ENCODE measurements at places on chromosomes 13 and 19.
A peak's percentile ranks its signal among the peaks of the same experiment; 100 is the strongest.

DNA sequence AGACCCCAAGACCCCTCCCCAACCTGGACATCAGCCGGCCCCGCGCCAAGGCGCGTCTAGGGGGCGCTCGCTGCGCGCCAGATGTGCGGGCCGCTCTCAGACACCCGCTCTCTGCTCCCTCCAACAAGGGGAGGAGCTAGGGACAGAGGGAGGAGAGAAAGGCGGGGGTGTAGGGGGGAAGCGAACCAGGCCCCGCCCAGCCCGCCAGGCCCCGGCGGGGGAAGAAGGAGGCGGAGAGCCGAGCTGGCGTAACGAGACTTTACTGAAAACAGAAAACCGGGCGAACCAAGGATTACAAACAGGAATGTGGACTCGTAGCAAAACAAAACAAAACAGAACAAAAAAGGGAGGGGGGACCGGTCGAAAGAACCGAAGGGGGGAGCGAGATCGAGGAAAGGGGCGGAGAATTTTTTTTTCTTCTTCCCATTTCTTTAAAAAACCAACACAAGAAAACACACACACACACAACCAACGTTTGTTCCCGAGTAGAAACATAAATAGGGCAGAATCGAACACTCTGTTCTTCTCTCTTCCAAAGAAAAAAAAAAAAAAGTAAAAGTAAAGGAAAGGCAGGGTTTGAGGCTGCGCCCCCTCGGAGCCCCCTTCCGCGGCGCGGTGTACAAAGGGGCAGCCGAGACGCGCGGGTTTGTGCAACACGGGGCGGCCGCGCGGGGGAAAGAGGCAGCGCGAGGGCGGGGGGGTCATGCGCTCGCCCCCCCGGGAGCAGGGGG, 1.7 kb downstream of the JUND start:
- H3K36me3 ChIP-seq = peaks cover 9% of the 10 kb centered on the region
- DNase-seq = peak; percentile 97
- peaks cover 61% of the 10 kb centered on the region for H3K4me1 ChIP-seq
- H3K4me3 ChIP-seq = peak overlapping the region; percentile 96
- H3K27me3 ChIP-seq = no peaks in the 10 kb centered on the region
- peak overlapping the region; percentile 100 for H3K27ac ChIP-seq

GRCh38 chr13:99421758-99422585, 79.3 kb upstream of the TM9SF2 start:
- no peaks in the 10 kb centered on the region for H3K36me3 ChIP-seq
- no peaks in the 10 kb centered on the region for H3K27me3 ChIP-seq

- no peak overlapping the region for H3K4me3 ChIP-seq
- no peak overlapping the region for H3K27ac ChIP-seq
- H3K4me1 ChIP-seq = no peaks in the 10 kb centered on the region
- H3K36me3 ChIP-seq = no peaks in the 10 kb centered on the region
- DNase-seq = no peak
Observed at GRCh38 chr13:90640976-90641375, 706.5 kb upstream of the MIR17HG start.

DNA sequence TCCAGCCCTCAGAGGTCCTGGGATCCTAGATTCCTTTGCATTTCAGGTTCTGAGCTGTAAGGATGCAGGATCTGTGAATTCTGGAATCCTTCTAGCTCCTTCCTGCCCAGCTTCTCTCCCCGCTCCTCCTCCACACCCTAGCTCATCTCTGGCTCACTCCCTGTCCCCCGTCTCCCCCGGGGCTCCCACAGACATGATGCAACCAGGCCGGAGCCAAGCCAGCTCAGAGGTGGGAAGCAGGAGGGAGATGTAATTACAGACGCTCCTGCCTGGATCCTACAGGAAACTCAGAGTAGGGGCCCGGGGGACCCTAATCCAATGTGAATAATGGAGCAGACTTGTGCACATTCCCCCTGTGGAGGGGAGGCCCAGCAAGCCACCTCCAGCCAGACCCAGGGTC, 4.5 kb downstream of the GNG8 start:
- H3K4me3 ChIP-seq = no peak overlapping the region
- H3K27me3 ChIP-seq = no peaks in the 10 kb centered on the region
- H3K27ac ChIP-seq = no peak overlapping the region
- DNase-seq = peak; percentile 88

GRCh38 chr13:99322297-99323103, 15.3 kb upstream of the GPR183 start:
- no peak for DNase-seq
- no peak overlapping the region for H3K27ac ChIP-seq
- no peaks in the 10 kb centered on the region for H3K27me3 ChIP-seq
- no peaks in the 10 kb centered on the region for H3K36me3 ChIP-seq
- H3K4me1 ChIP-seq = peaks cover 32% of the 10 kb centered on the region

DNA sequence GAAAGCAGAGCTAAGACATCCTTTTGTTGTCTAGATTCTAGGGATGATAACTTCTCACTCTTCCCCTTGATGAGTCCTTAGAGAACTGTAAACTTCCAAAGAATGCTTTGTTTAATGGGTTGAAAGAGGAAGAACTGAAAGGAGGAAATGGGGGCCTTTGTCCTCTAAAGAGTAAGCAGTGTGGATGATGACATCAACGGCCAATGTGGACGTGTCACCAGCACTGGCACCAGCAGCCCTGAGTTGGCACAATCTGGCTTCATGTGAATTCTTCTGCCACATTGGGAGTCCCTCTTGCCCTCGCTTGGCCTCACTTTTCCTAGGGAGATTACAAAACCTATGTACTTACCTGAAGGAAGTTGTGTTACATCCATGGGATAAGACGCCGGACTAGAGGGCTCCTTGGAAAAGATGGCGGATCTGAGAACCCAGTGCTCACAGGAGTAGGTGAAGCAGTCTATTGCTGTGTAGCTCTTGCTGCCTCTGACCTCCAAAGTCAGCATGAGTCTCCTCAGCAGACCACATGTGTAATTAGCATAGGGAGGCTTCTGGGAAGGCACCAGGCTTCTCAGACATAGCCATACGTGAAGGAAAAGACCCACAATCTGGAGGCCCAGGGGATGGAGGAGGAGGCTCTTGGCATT, 62.8 kb downstream of the RGCC start:
- H3K27me3 ChIP-seq = no peaks in the 10 kb centered on the region
- H3K4me3 ChIP-seq = no peak overlapping the region
- no peaks in the 10 kb centered on the region for H3K4me1 ChIP-seq
- no peaks in the 10 kb centered on the region for H3K36me3 ChIP-seq

DNA sequence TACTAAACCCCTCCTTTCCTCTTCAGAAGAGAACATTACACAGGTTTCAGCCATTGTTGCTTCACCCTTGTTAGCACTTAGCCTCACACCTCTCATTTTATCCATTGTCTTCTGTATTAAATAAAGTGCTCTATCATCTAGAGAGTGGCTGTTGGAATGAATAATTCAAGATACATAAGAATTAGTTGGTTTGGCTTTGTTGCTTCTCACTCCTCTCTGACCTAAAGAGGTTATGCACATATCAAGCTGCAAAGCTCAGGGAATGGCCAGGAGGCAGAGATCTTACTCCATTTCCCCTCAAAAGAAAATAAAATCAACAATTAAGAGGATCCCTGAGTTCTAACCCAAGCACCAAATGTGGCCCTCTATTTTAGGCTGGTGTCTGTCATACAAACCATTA, 79.7 kb downstream of the DCT start:
- peaks cover 19% of the 10 kb centered on the region for H3K4me1 ChIP-seq
- H3K27me3 ChIP-seq = no peaks in the 10 kb centered on the region
- H3K4me3 ChIP-seq = no peak overlapping the region
- no peak for DNase-seq

DNA sequence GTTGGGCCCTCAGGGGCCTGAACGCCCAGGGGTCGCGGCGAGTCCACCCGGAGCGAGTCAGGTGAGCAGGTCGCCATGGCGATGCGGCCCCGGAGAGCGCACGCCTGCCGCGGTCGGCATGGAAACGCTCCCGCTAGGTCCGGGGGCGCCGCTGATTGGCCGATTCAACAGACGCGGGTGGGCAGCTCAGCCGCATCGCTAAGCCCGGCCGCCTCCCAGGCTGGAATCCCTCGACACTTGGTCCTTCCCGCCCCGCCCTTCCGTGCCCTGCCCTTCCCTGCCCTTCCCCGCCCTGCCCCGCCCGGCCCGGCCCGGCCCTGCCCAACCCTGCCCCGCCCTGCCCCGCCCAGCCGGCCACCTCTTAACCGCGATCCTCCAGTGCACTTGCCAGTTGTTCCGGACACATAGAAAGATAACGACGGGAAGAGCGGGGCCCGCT, at the start of gene CCNA1:
Gene CCNA1 (plus strand): TSS at position 390 of the 439 bp plus-strand sequence. CDS start 562 bp downstream, outside the sequence.
- no peak for DNase-seq
- no peak within 1 kb of the TSS for H3K27ac ChIP-seq
- peaks cover 28% of the 10 kb centered on the region for H3K27me3 ChIP-seq

- no peak overlapping the region for H3K4me3 ChIP-seq
- H3K27ac ChIP-seq = no peak overlapping the region
- DNase-seq = no peak
- H3K36me3 ChIP-seq = no peaks in the 10 kb centered on the region
- no peaks in the 10 kb centered on the region for H3K4me1 ChIP-seq
- H3K27me3 ChIP-seq = no peaks in the 10 kb centered on the region
Observed at GRCh38 chr13:91323349-91323748, 24.1 kb upstream of the MIR17HG start.

GRCh38 chr13:51921790-51922740, 60.3 kb downstream of the CCDC70 start:
- no peaks in the 10 kb centered on the region for H3K36me3 ChIP-seq
- H3K4me3 ChIP-seq = no peak overlapping the region
- H3K27ac ChIP-seq = no peak overlapping the region
- no peak for DNase-seq
- H3K4me1 ChIP-seq = no peaks in the 10 kb centered on the region
- no peaks in the 10 kb centered on the region for H3K27me3 ChIP-seq

- peaks cover 8% of the 10 kb centered on the region for H3K27me3 ChIP-seq
- no peaks in the 10 kb centered on the region for H3K36me3 ChIP-seq
- peak overlapping the region; percentile 34 for H3K4me3 ChIP-seq
- no peak overlapping the region for H3K27ac ChIP-seq
- H3K4me1 ChIP-seq = peaks cover 12% of the 10 kb centered on the region
- peak; percentile 82 for DNase-seq
Observed at GRCh38 chr19:11673608-11674041, 65.1 kb downstream of the ZNF823 start.

DNA sequence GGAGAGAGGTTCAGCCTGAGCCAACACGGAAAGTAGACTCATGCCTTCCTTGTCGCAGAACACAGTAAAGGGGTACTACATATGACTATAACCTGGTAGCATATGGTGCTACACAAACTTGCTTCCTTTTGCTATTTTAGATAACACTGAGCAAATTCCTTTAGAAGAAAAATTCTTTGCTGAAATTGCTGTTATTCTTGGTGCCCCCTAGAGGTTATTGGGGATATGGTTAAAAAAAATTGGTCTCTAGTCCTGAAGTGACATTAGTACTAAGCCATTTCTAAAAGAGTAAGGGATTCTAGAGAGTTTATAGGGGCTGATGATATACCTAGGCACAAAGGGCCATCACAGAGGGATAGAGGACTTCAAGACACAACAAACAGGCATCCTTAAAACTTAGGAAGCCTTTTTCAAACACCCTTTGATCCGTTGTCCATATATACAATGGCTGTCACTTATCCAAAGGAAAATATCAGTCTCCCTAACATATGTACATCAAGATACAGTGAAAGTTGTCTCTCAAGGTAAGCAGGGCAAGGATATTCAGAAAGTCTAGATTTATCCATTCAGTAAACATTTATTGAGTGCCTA, 13.9 kb upstream of the HS6ST3 start:
- no peak overlapping the region for H3K27ac ChIP-seq
- no peak overlapping the region for H3K4me3 ChIP-seq
- no peaks in the 10 kb centered on the region for H3K27me3 ChIP-seq
- no peak for DNase-seq

- H3K4me3 ChIP-seq = peak overlapping the region; percentile 79
- H3K27me3 ChIP-seq = no peaks in the 10 kb centered on the region
- H3K27ac ChIP-seq = peak overlapping the region; percentile 91
- no peaks in the 10 kb centered on the region for H3K36me3 ChIP-seq
- no peaks in the 10 kb centered on the region for H3K4me1 ChIP-seq
Observed at GRCh38 chr13:24511816-24512196, 772 bp downstream of the PARP4 start.

- no peaks in the 10 kb centered on the region for H3K36me3 ChIP-seq
- no peak for DNase-seq
Observed at GRCh38 chr13:51495316-51495715, 42.5 kb upstream of the INTS6 start.

GRCh38 chr13:51050021-51050830, 60.8 kb downstream of the C13orf42 start:
- H3K4me1 ChIP-seq = no peaks in the 10 kb centered on the region
- DNase-seq = no peak
- no peaks in the 10 kb centered on the region for H3K36me3 ChIP-seq
- no peak overlapping the region for H3K4me3 ChIP-seq
- H3K27ac ChIP-seq = no peak overlapping the region

DNA sequence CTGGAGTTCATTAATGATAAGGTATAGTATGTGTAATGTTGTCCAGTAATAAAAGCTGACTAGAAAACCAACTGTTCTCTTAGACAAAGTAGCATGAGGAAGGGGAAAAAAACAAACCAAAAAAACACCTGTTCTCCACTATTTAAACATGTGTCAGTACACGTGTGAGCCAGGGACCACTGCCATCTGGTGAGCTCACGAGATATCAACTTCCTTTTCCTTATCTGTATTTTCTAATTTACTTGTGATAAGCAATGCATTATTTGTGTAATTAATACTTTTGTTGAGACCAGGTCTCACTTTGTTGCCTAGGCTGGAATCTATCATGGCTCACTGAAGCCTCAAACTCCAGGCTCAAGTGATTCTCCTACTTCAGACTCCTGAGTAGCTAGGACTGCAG, 4.3 kb upstream of the SIX5 start:
- H3K27me3 ChIP-seq = no peaks in the 10 kb centered on the region
- H3K36me3 ChIP-seq = peaks cover 40% of the 10 kb centered on the region
- no peak for DNase-seq
- H3K4me1 ChIP-seq = peaks cover 25% of the 10 kb centered on the region

DNA sequence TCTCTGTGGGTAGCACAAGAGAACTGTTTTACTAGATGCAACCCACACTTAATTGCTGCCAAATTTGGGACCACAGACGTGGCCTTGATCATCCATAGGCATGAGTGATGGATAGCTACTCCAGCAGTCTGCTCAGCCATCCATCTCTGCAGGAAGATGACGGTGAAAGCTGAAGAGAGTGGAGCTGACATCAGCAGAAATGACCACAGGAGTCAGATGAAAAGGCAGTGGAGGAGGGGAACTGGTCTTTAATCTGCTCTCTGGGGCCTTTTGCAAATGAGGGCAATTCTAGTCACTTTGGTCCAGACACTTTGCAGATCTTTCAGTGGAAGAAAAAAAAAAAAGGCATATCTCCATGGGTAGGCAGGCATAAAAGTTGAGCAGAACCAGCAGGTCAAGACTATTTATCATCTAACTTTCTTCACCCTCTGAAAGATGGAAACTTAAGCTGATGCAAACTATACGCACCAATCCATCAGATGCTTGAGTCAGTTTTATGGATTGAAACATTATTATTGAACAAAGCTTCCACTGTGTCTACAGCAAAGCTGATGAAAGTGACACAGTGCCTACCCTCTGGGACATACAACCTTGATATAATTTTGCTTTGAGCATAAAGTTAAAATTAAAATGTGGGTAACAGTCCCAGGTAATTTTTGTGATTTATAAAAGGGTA, 281.6 kb upstream of the OBI1 start:
- H3K27me3 ChIP-seq = no peaks in the 10 kb centered on the region
- no peak overlapping the region for H3K27ac ChIP-seq
- no peak for DNase-seq
- H3K4me1 ChIP-seq = no peaks in the 10 kb centered on the region
- H3K4me3 ChIP-seq = no peak overlapping the region

- H3K4me3 ChIP-seq = no peak overlapping the region
- H3K36me3 ChIP-seq = no peaks in the 10 kb centered on the region
- H3K27me3 ChIP-seq = no peaks in the 10 kb centered on the region
- DNase-seq = no peak
- no peaks in the 10 kb centered on the region for H3K4me1 ChIP-seq
Observed at GRCh38 chr19:29561601-29562000, 35.8 kb downstream of the VSTM2B start.
